ENCODE measurements at places on chromosomes 7 and 10.

- DNase-seq = no peak
Observed at GRCh38 chr7:116601426-116601825, 70.6 kb upstream of the MET start.

DNA sequence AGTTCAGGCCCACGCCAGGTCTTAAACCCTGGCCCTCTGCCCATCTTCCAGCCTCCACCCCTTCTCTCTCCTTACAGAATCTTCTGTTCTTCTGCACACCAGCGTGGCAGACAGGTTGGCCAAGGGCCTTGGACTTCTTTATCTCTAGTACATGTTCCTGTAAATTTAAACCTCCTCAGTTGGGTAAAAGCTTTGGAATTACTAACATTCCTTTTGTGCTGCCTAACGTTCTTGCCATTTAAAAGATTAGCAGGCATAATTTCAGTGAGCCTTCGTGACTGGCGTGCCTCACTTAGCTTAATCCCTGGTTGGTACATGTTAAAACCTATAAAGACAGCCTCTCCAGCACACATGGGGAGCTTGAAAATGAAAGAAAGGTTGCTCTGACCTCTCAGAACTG lies 192.2 kb downstream of the CUX1 start:
- DNase-seq = no peak

DNA sequence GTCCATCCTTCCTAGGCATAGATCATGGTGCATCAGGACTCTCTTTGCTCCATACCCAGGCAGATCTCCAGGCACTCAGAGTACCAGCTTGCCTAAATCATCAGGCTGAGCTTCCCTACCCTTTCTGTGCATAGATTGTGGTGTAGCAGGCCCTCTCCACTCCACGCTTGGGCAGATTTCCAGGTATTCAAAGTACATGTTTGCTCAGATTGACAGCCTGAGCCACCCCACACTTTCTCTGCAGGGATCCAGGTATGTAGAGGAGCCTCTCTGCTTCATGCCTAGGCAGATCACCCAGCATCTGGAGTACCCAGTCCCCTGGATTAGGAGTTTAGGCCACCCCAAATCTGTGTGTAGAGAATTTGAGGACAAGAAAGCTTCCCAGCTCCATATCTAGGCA lies 957.4 kb upstream of the LRRTM3 start:
- no peak for DNase-seq

DNA sequence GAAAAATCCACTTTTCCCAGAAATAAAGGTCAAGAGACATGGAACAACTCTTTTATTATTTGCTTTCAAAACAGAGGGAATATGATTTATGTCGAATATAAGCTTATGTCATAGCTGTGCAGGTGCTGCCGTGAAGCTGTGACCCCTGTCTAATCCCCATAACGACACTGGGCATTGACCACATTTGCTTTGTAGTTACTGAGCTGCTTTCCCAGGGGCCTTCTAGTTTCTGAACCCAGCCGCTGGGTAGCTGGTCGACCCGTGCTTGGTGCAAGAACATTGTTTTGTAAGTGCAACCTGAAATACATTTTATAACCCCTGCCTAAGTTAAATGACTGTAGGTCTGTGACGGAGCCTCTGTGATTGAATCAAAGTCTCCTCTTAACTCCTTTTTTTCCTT lies 144.9 kb upstream of the HDAC9 start:
- no peak for DNase-seq

DNA sequence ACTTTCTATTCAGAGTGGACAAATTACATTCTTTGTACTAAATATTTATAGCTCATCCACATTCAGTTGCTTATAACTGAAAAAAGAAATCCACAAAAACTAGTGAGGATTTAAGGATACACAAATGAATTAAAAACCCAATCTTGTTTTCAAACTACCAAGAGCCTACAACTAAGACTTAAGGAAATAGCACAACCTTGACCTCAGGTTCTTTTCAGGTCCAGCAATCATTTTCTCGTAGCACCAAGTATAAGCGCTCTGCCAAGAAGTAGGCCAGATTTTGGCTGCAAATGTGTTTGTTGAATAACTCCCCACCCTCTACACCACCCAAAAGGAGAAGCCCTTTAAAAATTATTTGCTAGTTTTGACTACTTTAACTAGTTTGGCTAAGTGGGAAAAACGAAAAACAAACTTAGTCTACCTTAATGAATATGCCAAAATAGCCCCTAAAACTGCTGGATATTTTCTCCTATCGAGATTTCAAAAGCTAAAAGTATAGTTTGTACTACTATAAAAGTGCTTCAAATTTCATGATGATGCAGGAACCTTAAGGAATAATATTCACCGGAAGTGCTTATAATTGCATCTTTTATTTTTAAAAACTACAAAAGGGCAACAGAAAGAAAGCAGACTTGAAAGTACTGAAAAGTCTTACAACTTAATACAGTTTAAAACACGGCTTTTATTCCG lies 2.7 kb upstream of the KMT2E start:
- DNase-seq = no peak

GRCh38 chr10:30747633-30748032 lies 118.1 kb upstream of the LYZL2 start:
- no peak for DNase-seq

DNA sequence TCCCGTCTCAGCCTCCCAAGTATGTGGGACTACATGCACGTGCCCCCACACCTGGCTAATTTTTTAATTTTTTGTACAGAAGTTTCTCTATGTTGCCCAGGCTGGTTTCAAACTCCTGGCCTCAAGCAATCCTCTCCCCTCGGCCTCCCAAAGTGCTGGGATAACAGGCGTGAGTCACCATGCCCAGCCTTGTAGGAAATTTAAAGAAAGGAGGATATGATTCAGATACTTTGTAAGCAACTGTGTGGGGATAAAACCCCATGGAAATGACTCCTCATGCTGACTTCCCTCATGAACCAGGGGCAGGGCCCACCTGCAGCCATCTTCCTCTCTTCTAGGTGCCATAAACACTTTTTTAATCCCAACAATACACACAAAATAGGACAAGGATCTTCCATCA lies 50.2 kb downstream of the APBB1IP start:
- no peak for DNase-seq

GRCh38 chr10:109427411-109427810 lies 495.9 kb downstream of the XPNPEP1 start:
- DNase-seq = no peak

DNA sequence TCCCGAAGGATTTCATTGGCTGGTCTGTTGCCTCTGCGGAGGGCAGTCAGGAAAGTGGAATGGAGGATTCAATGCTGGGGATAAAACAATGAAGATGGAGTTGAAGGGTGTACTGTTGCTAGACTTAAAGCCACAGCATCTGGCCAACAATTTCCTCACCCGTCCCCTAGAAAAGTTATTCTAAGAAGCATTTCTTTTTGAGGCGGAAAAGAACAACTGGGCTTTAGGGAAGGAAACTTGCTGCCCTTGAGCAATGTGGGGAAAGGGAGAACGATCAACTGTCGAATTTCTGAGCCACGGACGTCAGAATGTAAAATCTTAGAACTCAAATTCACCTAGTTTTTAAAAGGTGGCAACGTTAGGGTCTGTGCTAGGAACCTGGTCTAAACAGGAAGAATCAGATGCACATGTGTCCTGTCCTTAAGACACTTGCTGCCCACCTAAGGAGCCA lies 664 bp downstream of the FMC1 start:
- DNase-seq = no peak

DNA sequence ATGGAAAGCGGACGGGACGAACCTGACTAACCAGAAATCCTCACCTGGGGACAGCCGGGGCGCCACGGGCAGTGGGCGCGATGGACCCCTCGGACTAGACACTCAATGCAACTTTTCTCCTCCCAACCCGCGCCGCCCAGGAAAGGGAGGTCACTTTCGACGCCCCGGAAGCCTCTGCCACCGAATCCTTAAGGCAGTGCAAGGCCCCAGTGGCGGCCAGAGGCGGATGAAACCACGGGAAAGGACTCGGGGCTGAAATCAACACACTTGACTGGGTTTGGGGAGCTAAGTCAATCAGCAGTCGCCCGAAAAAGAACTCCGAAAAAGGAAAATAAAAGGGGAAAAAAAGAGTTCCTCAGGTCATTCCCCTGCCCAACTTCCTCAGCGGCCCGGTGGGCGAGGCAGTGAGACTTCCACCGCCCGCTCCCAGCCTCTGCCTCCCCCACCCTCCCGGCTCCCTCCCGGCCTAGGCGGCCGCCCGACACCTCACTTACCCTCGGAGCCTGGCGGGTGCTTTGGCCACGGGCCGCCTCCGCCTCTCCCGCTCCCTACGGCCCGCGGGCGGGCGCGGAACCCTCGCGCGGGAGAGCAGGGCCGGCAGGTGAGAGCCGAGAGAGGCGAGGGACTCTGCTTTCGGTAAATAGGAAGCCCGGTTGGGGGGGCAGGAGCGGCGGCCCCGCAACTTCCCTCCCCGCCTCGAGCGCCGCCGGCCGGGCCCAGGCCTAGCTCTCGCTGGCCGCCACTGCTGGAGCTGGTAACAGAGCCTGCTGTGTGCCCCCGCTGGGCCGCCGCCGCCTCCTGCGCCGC lies 518 bp downstream of the WAPL start:
- DNase-seq = peak; percentile 30

- no peak for DNase-seq
Observed at GRCh38 chr10:103784723-103785418, 70.5 kb downstream of the SH3PXD2A start.

DNA sequence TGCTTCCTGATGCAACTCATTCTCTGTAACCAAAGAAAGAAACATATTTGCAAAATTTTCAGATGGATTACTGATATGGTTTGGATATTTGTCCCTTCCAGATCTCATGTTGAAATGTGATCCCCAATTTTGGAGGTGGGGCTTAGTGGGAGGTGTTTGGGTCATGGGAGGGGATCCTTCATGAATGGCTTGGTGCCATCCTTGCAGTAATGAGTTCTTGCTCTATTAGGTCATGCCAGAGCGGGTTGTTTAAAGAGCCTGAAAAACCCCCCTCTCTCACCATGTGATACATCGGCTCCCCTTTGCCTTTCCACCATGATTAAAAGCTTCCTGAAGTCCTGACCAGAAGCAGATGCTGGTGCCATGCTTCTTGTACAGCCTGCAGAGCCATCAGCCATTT lies 43.8 kb upstream of the PRKG1 start:
- no peak for DNase-seq

DNA sequence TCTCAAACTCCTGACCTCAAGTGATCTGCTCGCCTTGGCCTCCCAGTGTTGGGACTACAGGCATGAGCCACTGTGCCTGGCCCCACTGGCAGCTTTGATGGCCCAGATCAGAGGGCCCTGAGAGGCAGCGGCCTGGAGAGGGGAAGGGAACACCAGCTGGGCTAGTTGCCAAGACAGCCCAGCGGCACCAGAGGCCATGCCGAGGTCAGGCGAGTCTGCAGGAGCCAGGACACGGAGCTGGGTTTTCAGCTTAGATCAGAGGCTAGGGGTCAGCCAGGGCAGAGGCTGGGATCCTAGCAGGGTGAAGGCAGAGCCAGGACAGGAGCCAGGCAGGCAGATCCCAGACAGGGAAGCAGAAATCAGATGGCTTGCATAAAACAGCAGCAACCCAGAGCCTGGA lies 92.9 kb downstream of the MYL10 start:
- DNase-seq = no peak

GRCh38 chr10:72099600-72099921 lies 11.2 kb upstream of the SPOCK2 start:
- DNase-seq = no peak

DNA sequence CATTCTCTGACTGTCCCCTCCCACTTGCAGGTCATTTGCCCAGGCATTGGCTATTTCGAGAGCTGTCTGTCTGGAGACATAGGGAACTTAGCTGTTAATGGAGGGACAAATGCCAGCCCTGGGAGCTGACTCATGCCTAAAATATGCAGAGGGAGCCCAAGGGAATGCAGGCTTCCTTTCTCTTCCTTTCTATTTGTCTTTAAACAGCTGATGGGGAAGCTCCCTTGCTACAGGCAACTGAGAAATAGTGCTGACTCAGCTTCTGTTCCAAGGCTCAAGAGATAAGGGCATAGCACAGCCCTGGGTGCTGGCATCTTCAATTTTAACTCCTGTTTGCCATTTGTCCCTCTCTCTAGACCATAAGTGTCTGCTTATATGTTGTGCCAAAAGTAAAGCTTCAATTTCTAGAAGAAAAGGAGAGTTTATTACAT lies 82.7 kb upstream of the C1GALT1 start:
- DNase-seq = no peak

DNA sequence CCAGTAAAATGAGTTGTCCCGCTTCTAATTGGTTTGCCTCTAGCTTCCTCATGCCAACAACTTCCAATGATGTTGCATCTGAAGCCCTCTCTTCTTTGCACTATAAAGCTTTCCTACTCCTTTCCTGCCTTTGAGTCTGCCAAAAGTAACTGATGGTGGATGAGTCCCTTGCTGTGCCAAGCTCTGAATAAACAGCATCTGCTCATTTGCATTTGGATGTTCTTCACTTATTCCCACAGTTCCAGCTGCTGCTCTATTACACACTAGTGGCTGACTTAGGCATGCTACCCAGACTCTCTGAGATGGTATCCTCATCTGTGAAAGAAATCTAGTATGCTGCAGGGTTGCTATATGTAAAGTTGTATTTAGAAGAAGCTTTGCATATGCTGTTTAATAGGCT lies 24.9 kb downstream of the SFR1 start:
- DNase-seq = no peak

- no peak for DNase-seq
Observed at GRCh38 chr7:27684491-27684890, 21.8 kb upstream of the HIBADH start.

DNA sequence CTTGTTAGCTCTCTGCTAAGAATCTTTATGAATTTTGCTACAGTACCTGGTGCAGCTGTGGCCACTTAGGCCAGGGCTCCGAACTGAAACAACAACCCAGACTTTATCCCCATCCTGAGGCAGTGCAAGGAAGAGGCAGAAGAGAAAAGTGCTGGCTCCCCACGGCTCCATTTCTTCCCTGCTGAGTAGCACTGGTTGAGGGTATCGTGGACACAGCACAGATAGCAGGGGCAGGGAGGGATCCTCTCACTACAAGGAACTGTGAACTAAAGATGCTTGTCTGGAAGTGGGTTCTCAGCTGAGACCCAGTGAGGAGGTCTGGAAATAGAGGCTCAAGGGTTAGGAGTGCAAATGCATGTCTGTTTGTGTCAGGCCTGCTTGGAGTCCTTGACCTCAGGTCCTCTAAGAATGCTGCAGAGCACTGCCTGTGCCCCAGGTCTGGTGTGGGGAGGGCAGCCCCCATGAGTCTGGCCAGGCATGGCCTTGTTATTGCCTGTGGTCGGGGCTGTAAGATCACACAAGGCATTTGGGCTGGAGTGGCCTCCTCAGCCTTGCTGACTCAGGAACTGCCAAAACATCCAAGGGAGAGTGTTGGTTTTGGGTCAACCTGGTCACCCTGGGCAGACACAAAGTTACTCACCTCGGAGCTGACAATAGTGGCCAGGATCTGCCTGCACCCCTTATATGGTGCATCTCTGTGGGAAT lies 58.1 kb downstream of the DMBT1 start:
- no peak for DNase-seq

GRCh38 chr10:102629661-102630614 lies 14.3 kb upstream of the TRIM8 start:
- DNase-seq = no peak

DNA sequence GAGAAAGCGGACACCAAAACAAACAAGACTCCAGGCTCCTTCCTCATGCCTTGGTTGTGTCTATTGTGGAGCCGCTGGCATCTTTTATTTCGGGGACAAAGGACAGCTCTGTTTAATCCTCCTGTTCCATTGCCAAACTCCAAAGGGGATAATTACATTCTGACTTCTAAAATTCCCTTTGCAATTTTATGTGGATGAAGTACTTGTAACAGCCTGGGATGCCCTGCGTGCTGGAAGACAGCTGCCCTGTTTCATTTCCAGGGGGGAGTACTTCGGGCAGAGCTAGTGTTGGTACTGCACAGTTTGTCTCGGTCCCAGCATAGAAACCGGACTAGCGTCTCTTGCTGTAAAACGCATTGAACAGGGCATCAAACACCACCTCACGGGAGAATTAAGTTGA lies 90.9 kb downstream of the BAMBI start:
- DNase-seq = no peak

- DNase-seq = no peak
Observed at GRCh38 chr10:104303594-104304355, 34.5 kb downstream of the ITPRIP start.
